ENCODE measurements at places on chromosomes 3 and 15.

DNA sequence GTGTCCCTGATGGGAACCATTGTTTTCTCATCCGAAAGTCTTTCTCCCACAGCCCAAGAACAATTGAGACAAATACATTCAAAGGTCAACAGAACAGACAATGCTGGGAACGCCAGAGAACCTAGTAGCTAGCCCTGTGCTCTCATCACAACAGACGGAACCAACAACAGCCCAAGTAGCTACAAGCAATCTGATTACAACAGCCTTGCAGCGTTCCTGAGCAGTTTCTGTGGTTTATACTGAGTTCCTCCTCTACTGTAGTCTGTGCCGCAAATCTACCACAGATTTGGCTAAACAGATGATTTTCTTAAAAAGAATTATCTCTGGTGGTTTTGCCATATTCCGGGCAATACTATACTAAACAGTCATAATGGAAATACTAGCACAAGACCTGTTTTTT lies 435.6 kb downstream of the MECOM start:
- ATAC-seq: peak; percentile 5

GRCh38 chr3:148379763-148380382 lies 317.8 kb upstream of the AGTR1 start:
- ATAC-seq: no peak

DNA sequence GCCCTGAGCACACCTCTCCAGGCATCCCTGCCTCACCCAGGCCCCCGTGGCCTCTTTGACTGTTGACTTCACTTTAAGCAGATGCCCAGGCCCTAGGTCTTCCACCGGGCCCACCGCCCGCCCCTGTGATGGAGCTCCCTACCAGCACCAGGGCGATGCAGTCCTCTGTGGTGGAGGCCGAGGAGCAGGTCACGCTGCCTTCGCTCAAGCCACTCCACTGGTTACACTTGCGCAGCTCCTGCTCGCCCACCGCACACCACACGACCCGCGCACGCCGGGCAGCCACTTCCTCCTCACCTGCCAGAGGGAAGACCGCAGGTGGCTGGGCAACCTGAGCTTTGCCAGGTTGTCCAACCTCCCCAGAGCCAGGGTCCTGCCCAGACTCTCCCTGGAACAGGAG lies 16.0 kb downstream of the LTF start:
- ATAC-seq: no peak

DNA sequence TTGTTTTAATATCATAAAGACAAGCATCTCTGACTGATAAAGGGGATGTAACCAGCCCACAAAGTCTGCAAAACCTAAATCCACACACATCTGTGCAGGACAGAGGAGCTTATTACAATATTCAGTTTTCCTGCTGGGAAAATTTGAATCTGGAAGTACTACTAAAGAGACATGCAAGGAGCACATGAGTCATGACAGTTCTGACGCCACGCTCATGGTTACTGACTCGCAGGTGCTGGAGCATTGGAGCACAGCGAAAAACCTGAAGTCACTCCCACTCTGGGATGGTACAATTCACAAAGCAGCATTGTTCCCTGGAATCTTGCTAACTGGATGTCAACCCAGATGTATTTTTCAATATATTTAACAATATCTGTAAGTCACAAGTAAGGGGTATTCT lies 7.6 kb upstream of the ISL2 start:
- no peak for ATAC-seq

DNA sequence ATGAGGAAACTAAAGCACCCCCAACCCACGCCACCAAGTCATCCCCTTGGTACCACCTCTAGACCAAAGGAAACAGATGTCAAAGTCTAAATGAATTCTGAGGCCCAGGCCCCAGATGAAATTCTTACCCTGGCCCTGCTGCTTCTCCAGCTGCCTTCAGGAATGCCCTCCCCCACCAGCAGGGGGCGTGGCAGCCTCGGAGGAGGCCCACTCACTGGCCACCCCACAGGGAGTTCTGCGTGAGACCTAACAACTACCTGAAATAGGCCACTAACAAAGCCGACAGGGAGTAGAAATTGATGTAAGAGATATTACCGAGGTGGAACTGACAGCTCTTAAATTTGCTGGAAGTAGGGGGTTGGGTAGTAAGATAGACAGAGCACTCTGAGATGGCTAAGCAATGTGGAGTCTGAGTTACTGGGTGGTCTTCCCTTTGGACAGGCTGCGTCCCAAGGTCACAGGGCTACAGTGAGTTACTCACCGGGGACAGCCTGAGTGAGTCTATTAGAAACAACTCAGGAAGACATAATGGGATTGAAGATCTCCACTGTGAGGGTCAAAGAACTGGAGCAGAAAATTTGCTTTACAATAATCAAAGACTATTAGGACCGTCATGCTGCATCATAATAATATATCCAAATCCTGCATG lies 240.7 kb downstream of the SHOX2 start:
- ATAC-seq: peak; percentile 22

GRCh38 chr3:108054935-108055334 lies 35.9 kb downstream of the CD47 start:
- no peak for ATAC-seq

DNA sequence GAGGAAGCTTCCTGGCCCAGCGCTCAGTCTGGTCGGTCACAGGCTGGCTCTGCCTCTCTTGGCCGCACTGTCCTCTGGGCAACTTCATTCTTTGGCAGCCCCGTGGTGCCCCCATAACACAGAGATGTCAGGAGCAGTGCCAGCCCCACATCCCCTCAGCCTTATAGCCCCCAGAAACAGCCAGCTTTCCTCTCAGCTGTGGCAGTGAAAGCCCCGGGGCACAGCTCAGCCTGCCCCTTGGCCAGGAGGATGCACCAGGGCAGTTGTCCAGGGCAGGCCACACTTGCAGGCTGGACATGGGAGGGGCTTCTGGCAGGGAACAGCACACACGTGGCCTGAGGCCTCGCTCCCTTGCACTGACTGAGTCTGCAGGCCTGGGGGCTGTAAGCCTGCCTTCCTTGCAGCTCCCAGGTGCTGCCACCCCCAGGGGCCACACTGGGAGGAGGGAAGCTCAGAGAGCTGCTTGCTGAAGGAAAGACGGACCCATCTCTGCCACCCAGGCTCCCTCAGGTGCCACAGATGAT lies 10.3 kb upstream of the RHO start:
- no peak for ATAC-seq

GRCh38 chr15:51283026-51283425 lies 55.4 kb downstream of the CYP19A1 start:
- no peak for ATAC-seq

GRCh38 chr3:34882764-34883163 lies 756.6 kb upstream of the ARPP21 start:
- no peak for ATAC-seq

DNA sequence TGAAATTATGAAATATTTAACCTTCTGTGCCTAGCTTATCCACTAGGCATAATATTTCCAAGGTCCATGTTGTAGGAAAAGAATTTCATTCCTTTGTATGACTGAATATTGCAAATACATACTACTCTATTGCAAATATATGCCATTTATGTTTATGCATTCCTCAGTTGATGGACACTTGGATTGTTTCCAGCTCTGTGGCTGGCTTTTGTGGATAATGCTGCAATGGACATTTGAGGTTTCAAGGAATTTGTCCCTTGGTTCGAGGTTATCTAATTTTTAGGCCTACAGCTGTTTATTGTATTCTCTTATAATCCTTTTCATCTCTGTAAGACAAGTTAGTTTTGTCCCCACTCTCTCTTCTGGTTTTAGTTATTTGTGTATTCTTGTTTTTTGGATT lies 7.7 kb upstream of the AADACL2 start:
- no peak for ATAC-seq

DNA sequence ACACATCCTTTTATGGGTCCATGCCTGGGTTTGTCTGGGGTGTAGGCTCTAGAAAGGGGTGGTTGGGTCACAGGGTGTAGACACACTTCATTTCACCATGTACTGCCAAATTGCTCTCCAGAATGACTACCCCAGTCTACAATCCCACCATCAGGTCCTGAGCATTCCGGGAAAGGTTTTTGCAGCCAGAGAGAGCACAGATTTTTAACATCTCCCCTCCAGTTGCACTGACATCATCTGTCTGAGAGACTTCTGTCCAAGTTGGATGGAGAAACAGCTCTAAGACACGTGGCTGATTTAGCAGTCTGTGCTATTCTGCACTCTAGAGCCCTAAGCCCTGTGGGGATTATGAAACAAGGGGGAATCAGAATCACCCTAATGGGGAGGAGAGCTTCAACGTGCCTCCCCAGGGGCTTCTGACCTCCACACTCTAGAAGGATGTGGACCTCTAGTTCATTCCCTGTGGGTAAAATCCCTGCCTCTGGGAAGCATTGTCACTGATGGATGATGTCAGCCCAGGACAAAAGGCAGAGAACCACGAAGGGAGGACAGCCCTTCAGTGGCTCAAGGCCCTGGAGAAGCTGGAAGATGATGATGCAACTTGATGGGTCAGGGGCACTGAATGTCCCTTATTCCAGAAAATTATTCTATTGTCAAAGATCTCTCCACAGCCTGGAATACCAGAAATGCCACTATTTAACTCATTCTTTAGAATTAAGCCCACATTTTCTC lies 71.5 kb downstream of the CD200R1L start:
- ATAC-seq: no peak

DNA sequence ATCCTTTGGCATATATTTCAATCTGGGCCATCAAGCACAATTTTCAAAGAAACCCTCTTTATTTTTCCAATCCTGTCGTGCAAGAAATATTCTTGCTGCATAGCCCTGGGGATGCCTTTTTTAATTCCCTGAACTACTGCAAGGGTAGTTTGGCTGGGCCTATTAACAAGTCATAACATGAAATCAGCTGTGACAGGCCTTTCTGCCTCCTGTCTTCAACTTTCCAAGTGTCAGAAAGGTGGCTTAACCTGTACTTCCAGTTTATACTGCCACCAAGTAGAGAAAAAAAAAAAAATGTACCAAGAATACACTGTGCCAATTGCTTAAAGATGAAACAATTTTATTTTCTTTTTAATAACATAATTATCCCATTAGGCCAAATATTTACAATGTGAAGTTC lies 32.4 kb upstream of the SPPL2A start:
- ATAC-seq: no peak

GRCh38 chr3:175338775-175339535 lies 479.8 kb downstream of the NAALADL2 start:
- no peak for ATAC-seq

DNA sequence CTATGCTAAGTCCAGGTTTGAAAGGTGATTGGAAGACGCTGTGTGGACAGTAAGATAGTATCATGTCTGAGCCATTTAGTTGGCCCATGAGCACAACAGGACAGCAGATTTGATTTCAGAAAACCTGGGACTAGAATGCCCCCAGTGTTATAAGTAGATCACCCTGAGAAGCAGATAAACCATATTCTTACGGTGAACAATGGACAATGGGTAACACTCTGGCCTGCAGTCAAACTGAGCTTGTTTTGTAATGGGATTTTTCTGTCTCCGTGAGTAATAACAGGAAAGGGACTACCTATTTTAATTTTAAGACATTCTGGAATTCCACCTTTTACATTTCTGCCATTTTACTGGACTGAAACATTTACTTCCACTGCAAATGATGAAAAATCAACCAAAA lies 71.5 kb downstream of the LDHAL6B start:
- no peak for ATAC-seq

DNA sequence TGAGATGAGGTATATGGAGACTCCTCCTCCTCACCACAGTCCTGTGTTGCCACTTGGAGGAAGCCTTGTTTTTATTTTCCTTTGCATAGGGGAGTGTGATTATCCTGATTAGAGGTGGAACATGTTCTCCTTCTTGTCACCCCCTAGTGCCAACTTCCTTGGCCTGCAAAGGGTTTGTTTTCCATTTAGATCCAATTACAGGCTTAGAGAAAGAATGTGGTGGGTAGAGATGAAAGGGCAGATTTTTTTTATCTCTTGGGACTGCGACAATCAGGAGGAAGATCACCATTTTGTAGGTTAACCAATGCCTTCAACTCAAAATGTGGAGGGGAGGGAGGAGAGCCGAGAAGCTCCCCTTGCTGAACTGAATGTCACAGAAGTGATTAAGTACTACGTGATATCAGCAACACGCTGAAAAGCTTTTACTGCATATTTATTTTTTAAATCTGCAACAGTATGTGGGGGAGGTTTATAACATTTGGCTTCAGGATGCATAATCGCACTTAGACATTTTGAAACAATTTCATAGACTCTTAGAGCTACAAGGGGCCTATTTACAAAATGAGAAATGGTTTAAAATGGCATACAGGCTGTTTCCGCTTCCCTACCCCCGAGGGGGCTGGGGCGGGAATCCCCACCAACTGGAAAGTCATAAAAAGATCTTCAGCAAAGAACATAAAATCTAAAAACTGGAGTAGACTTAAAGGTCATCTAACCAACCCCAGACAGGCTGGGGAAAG lies 2.4 kb downstream of the LMCD1 start:
- ATAC-seq: peak; percentile 27

DNA sequence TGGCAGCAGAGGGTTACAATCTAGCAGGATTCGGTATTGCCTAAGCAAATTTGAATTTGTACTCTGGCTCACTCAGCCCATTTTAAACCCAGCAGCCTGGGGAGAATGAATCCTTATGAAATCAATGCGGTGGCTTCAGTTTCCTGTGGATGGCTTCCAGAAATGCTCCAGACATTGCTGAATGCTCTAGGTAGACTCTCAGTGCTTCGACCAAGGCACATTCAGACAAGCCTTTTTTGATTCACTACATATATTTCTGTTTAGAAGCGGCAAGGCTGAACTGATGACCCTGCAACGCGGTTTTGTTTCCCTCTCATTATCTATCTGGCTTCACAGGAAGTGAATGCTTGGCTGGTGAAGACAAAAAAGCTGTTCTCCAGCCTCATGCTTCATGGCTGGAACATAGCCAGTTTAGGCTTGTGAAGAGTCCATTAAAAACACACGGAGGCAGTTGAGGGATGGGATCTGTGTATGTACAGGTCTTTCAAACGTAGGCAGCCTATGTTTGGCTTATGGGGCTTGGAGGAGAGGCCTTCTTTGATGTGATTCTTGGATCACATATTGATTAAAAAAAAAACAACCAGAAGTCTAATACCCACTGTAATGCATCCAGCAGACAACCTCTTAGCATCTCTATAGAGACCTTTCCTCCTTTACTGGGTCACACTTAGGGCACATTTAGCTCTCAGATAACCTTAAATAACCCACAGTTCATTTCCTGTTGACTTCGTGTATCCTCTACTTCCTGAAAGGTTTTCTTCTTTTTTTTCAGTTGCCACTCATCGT lies 400.2 kb upstream of the TBL1XR1 start:
- peak; percentile 53 for ATAC-seq

DNA sequence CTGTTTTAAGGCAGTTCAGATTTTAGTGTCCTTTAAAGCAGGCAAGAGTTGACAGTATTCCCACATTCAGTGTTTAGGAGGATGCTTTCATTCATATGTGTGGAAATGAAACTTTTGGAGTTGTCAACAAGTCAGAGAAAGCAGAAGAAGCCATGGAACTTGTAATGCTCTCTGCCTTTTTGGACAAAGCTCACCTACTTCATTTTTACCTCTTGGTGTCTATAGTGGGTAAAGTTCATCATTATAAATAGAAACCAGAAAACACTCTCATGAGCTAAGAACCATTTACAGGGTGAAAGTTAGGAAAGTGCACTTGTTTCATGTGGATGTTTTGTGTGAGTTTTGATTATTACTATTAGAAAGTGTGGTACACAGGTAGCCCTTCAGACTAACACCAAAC lies 9.2 kb upstream of the NFKBIZ start:
- no peak for ATAC-seq
